ENCODE measurements at places on chromosomes 6 and 20.

DNA sequence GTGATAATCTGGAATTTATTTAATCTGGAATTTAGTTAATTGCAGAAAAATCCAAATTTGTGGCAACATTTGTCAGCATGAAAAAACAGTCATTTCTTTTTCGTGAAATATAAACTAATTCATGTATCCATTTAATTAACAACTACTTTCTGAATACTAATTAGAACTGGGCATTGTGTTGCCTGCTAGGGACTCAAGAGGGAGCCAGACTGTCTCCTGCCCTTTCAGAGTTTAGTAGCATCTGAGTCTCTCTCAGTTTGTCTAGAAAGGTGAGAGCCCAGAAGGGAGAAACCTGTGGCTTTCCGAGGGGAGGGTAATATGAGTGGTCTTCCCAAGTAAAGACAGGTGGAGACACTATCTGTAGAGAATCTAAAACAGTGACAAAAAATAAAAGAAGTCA, 210.9 kb upstream of the HDDC2 start:
- DNase-seq: no peak

DNA sequence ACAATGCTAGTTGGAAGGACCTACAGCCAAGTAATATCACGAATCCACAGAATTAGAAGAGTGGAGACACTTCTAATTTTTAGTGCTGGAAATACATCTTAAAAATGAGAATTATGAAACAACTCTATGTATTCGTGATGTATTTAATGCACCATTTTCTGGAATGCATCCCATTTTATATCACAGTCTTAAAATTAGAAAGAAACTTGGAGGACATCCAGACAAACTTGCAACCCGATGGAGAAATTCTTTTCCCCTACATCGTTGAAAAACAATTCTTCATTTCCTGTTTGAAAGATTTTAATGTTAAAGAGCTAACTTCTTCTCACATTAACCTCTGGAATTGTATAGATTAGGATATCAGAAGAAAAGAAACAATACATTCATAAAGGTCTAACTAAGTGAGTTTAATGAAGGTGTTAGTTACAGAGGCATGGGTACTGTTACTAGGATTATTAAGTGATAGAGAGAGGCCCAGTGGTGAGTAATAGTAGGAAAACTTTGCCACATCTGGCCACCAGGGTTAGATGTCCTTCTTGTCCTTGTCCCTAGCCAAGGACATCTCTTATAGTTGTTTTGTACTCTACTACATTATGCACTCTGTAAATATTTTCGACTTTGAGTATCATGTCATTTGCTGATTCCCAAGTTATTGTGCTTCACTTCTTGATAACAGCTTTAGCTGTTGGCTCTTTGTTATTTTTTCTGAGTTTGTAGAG, 502.4 kb upstream of the PTCHD4 start:
- DNase-seq: no peak

DNA sequence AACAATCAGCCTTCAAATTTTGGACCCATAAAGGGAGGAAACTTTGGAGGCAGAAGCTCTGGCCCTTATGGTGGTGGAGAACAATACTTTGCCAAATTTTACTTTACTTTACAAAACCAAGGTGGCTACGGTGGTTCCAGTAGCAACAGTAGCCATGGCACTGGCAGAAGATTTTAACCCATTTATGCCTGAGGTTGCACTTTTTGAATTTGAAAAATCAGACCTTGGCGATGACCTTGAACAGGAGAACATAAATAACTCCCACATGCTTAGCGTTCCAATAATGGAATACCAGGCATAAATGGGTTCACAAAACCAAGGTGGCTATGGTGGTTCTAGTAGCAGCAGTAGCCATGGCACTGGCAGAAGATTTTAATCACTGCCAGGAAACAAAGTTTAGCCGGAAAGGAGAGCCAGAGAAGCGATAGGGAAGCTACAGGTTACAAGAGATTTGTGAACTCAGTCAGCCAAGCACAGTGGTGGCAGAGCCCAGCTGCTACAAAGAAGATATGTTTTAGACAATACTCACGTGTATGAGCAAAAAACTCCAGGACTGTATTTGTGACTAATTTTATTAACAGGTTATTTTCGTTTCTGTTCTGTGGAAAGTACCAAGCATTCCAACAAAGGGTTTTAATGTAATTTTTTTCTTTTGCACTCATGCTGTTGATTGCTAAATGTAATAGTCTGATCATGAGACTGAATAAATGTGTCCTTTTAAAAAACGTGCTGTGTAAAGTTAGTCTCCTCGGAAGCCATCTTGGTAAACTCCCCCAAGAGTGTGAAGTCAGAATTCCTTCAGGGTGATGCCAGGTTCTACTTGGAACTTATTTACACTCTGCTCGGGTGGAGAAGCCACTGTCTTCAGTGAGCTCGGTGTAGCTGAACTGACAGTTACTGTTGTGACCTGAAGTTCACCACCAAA, 6.7 kb downstream of the SFT2D1 start:
- DNase-seq: no peak

DNA sequence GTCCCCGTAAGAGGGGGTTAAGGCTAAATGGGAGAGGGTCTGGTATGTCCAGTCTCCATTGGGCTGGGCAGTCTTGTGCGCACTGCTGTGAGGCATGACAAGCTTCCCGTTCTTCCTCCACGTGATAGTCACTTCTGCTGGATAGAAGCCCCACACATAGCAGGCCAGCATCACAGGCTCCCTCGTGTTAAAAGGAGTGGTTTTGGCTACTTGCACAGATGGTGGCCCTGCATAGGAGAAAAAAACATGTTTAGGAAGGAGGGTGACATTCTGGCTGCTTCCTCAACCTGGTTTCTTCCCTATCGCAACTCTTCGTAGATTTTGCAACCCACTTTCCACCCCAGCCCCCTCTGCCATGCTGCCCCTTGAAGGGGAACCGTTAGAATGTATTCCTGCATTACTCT, 3.6 kb downstream of the HLA-DMB start:
- no peak for DNase-seq

DNA sequence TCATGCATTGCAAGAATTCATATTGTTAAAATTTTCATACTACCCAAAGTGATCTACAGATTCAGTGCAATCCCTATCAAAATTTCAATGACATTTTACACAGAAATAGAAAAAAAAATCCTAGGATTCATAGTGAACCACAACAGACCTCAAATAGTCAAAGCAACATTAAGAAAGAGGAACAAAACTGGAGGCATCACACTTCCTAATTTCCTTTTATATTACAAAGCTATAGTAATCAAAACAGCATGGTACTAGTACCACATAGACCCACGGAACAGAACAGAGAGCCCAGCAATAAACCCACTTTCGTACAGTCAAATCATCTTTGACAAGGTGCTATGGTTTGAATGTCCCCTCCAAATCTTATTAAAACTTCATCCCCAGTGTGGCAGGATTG, 39.7 kb downstream of the NTSR1 start:
- DNase-seq: no peak

DNA sequence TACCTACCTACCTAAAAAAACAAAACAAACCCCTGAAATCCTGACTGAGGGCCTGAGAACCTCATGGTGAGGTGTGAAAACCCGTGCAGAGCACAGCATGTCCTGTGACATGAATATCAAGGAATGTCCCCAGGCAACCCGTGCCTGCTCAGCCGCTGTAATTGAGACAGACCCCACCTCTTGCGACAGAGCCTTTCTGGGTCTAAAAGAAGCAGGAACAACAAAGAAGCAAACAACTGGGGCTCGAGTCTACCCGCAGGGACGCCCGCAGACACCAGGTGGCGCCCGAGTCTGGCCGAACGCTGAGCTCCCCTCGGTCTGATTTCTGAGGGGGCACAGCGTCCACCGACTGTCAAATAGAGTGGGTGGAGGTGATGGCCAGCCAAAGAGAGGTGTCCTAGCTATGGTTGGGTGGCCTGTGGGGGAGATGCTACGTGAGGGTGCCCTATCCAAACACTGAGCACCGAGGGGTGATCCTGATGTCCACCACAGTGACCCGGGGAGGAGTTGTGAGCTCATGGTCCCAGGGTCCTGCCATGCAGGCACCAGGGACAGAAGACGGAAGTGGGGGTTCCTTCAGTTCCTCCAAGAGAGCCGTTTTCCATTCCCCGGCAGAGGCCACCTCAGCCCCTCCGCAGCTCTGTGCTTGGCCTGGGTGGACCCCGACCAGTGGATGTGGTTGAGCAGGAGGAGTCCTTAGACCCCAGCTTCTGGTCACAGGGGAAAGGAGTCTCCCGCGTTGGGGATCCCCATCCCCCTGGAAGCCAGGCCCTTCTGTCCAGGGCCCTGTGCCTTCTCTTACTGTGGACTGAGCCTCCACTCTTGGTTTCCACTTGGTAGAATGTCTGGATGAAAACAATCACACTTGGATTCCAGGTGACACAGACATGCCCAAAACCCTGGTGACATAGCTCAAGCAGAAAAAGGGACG, 268.2 kb downstream of the CDC5L start:
- no peak for DNase-seq

- no peak for DNase-seq
These were observed 1.6 kb downstream of the STX7 start for GRCh38 chr6:132511210-132511830.

DNA sequence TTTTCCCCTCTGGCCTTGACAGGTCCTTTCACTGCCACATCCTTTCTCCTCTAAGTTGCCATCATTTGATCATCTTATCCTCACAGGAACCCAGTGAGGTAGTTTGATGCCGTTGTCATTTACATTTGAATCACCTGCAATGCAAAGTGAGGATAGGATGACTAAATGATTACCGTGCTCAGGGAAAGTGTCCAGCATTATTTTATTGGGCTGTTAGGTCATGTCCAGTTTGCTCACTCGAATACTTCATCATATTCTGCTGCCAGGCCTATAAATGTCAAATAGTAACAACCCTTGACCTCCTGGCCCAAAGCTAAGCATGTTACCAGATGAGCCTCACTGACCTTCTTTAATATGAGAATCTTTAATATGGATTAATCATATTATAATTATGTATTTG, 1068.7 kb upstream of the FLRT3 start:
- no peak for DNase-seq

- no peak for DNase-seq
These were observed 1.8 kb upstream of the TTLL2 start for GRCh38 chr6:167323111-167323510.

DNA sequence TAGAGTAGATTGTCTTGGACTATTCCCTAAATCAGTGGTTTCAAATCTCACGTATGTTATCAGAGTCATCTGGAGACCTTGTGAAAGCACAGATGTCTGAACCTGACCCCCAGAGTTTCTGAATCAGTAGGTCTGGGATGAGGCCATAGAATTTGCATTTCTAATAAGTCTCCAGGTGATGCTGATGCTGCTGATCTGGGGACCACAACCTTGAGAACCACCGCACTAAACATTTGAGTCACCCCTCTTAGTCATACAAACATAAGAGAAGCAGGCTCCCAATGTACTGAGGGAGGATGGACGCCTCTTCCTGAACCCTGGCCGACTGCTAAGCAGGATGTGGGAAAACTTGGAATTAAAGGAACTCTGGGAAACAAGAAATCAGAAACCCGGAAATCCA, 187.8 kb upstream of the PRDM1 start:
- no peak for DNase-seq

GRCh38 chr20:45991616-45992015, 17.1 kb upstream of the MMP9 start:
- DNase-seq: no peak

DNA sequence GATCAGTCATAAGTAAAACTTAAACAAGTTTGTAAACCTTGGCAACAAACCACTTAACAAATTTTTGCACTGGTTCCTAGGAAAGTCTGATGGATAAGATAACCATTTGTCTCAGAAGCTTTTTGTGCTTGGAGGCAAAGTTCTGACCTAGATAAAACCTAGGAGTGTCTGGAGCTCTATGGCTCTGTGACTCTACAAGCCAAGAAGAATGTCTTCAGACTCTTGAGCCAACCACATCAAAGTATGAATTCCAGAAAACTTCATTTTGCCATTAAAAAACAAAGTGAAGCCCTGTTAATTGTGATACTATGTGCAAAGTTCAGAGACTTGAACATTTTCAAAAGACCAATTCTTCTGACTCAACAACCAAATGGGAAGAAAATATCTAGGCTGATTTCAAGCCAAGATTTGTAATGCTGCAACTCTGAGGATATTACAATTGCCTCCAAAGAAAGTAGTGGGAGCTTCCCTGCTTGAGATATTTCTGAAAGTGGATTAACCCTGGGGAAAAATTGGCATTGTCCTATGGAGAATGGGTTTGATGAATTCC, 158.1 kb upstream of the FOXQ1 start:
- DNase-seq: no peak

DNA sequence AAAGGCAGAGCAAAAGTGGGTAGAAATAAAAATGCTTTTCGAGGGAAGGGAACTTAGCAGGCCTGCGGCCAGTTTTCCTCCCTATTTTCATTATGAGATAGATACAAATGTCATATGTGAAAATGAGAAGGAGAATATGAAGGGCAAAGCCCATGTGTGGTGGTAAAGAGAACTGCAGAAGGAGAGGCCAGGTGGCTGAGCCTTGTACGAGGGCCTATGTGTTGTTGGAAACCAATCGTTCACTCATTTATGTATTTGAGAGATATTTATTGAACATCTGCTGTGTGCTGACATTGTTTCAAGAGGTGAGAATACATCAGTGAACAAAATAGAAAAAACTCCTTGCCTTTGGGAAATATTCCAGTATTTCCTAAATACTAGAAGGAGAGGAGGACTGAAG, 147.7 kb downstream of the SH3BGRL2 start:
- no peak for DNase-seq

- DNase-seq: no peak
These were observed 376.1 kb upstream of the OPRM1 start for GRCh38 chr6:153662982-153663381.

GRCh38 chr6:135258970-135259369, 77.9 kb downstream of the MYB start:
- no peak for DNase-seq

GRCh38 chr20:32682508-32682987, 8.8 kb upstream of the C20orf203 start:
- no peak for DNase-seq

DNA sequence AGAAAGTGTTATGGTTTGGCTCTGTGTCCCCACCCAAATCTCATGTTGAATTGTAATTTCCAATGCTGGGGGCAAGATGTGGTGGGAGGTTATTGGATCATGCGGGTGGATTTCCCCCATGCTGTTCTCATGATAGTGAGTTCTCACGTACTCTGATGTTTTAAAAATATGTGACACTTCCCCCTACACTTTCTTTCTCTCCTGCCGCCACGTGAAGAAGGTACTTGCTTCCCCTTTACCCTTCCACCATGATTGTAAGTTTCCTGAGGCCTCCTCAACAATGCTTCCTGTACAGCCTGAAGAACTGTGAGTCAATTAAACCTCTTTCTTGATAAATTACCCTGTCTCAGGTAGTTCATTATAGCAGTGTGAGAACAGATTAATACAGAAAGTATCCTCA, 150.8 kb downstream of the TMEM200A start:
- no peak for DNase-seq

Measured in NCI-H1930 (cell line).